A549 treated with CpdA at 1 μM for 4 hours (cell line): ENCODE measurements at places on chromosomes 13 and 19. TPM values are rescaled to one million over a fixed set of nuclear protein-coding genes. Genes with fewer than 3 reads are reported as not detected.

PLEKHF1 gene
- total RNA-seq: 7.2 to 11.2 TPM (median 10.0 TPM) in 5 replicates

GET3 gene
- total RNA-seq: 66.0 to 99.1 TPM (median 96.6 TPM) in 5 replicates

TGFBR3L gene
- total RNA-seq: 1.3 to 2.3 TPM (median 2.0 TPM) in 5 replicates

IGFL3 gene
- total RNA-seq: 0.17 to 0.38 TPM (median 0.24 TPM) in 3 of 5 replicates, not detected in the others

DENND1C gene
- total RNA-seq: 0.19 to 0.30 TPM (median 0.27 TPM) in 5 replicates

SPACA6 gene
- 7.8 to 17.5 TPM (median 11.3 TPM) in 5 replicates for total RNA-seq

WDR87 gene
- not detected in 5 replicates for total RNA-seq

TNFAIP8L1 gene
- total RNA-seq: 3.5 to 5.1 TPM (median 4.8 TPM) in 5 replicates

DHPS gene
- total RNA-seq: 42.7 to 54.1 TPM (median 50.9 TPM) in 5 replicates
